ENCODE measurements at places on chromosomes 2 and 18.

DNA sequence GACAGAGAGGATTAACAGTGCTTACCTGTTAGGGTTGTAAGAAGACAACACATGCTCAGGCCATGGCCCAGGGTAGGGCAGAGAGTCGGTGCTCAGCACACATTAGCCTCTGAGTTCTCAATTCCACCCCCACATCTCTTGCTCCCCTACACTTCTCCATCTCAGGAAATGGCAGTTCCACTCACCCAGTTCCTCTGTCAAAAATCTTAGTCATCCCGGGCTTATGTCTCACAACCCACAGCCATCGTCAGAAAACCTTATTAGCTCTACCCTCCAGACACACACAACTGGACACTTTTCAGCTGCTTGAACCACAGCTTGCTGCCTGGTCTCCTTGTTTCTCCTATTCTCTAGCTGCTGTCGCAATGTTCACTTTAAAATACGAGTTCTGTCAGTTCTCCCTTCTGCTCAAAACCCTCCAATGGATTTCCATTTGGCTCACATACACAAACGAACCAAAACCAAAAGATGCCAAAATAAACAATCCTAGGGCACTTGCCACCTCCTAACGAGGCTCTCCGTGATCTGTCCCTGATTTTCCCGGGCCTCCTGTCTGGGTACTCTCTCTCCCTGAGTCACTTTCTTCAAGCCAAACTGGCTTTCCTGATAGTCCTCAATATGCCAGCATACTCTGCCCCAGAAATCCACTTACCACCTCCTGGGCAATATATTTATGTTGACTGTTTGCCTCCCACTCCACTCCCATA lies 89.7 kb downstream of the KCTD1 start:
- peak; percentile 39 for DNase-seq

DNA sequence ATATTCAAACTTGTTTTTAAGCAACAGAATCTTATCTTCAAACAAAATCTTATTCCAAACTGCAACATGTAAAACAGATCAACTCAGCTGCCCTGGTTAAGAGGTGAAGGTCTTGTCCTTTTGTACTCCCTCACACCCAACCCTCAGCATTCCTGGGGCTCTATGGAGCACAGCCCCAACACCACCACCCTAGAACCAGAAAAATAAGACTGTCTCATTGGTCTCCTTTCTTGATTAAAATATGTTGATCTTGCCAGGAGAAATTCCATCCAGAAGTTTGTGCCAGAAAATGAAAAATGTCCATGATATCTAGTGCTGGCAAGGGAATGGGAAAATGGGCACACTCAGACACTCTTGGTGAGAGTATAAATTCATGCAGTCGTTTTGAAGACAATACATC lies 62.1 kb upstream of the TMEM17 start:
- no peak for DNase-seq

- DNase-seq: peak; percentile 5
Observed at GRCh38 chr2:11602563-11603204, 67.3 kb downstream of the NTSR2 start.

DNA sequence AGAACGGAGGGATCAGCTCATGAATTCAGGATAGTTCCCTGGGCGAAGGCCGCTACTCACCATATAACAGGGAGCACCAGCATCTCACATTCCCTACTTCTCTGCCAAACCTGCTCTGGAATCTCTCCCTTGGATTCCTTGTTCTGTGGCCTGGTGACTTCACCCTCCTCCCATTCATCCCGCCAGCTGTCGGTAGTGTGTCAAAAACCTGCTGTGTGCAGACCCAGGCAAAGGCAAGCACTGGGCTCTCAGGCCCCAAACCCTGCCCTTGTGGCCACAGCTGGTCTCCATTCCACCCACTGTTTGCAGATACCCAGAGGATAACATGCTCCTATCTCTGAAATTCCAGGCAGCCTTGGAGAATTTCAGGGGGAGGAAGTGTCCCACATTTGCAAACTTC lies 151.6 kb downstream of the CAPN13 start:
- DNase-seq: peak; percentile 71

DNA sequence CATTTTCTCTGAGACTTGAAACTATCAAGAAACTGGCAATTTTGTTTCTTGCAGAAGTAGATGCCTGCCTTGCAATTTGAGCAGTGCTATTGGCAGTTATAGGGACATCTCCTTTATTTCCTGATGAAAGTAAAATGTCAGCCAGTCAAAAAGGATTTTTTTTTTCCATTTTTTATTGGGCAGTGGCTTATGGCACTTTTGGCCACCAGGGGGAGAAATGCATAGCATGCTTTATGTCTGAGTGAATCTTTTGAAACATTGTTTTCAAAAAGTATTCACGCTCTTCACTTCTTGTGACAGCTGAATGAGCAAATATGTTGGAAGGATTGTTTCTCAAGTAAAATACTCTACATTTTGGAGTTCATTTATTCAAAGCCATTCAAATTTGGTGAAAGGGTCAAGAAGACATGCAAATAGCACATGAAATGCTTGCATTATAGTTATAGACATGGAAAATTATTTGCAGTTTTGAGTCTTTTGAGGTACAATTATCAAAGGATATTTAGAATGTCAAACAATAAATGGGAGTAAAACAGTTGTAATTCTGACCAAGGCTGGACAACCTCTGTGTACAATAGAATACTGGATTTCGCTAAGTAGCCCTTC lies 491.0 kb downstream of the CDH2 start:
- DNase-seq: peak; percentile 70

- DNase-seq: no peak
Observed at GRCh38 chr18:46246101-46246500, 141.9 kb downstream of the HAUS1 start.

DNA sequence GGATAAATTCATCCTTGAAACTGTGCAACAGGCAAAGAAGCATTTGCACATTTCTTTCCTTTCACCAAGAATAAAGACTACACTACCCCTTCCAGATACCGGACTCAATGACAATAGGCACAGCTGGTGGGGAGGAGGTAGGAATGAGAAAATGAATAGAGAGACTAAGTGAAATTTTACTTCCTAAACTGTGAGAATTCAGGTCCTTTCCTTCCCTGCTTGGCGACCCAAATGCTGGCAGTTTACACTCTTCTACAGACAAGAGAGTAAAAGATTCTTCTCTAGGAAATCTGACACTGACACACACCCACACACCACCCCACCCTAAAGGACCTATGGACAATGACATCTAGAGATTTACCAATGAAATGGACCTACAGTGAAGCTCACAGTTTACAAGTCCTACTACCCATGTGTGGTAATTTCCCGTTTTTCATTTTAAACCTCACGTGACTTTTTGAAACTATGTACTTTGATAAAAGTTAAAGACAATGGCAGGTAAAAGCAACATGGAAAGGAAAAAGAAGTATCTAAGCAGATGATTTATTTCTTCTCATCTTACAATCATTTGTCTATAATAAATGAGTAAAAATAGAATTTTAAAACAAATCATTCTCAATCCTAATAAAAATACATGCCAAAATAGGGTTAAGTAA lies 27.9 kb downstream of the REV1 start:
- no peak for DNase-seq

DNA sequence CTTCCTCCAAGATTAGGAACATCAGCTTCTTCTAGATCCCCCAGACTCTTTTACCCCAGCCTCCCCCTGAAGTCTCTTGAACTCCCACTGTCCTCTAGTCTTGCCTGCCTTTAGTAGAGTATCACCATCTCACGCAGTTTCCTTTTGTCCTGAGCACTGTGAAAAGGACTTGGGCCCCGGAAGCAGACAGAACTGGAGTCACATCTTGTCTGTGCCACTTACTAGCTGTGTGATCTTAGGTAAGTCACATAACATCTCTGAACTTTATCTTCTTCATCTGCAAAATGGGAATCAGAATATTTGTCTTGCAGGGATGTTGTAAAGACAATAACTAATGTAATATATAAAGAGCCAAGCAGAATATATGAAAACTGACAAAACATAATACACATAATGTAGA lies 8.4 kb upstream of the TRABD2A start:
- DNase-seq: no peak

DNA sequence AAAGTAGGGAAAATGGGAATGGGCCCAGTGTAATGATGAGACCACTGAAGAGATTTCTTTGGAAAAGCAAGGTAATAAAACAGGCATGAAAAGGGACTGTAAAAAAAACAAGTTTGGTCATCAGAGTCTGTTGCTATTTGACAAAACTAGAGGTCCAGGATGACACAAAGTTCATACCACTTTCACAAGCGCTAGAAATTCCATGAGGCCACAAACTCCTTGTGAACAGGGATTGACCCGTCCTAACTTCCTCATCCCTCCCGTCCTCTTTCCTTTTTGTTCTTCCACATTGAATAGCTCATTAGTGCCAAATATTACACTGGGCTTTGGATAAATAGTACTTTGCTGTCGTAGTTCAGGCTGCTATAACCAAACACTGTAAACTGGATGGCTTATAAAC lies 188.8 kb upstream of the EPC2 start:
- no peak for DNase-seq

- no peak for DNase-seq
Observed at GRCh38 chr2:134668821-134669220, 50.0 kb downstream of the TMEM163 start.

DNA sequence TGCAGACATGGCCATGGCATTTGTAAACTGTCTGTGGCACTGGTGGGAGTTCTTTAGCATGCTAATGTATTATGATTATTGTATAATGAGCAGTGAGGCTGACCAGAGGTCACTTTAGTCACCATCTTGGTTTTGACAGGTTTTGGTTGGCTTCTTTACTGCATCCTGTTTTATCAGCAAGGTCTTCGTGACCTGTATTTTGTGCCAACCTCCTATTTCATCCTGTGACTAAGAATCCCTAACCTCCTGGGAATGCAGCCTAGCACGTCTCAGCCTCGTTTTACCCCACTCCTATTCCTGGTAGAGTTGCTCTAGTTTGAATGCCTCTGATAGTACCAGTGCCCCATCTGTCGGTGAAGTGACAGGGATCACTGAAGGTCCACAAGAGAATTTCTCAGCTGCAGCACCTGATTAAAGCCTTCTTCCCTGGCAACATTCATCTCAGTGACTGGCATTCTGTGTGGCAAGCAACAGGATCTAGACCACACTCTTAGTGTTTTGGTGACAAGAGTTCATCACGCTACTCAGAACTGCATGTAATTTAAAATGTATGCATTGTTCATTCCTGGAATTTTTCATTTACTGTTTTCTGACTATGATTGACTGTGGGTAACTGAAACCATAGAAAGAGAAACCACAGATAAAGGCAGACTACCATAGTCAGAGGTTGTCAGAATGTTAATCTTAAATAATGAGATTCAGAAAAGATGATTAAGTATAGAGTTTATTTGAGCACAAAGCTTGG lies 43.0 kb upstream of the GPR39 start:
- DNase-seq: peak; percentile 42

GRCh38 chr2:40315683-40316082 lies 136.2 kb downstream of the SLC8A1 start:
- peak; percentile 81 for DNase-seq

- DNase-seq: no peak
Observed at GRCh38 chr2:80070587-80070986, 234.0 kb downstream of the LRRTM1 start.

DNA sequence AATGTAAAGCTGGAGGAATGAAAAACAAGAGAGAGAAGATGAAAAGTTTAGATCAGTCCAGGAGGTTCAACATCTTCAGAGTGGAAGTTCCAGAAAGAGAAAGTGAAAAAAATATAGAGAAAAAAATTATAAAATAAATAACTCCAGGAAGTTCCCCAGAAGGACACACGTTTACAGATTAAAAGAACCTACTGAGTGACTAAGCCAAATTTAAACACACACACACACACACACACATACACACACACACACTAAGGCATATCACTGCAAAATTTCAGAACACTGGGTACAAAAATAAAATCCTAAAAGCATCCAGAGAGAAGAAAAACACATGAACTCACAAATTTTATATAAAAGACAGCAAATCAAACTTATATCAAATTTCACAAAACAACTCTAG lies 85.9 kb upstream of the PMAIP1 start:
- peak; percentile 27 for DNase-seq

DNA sequence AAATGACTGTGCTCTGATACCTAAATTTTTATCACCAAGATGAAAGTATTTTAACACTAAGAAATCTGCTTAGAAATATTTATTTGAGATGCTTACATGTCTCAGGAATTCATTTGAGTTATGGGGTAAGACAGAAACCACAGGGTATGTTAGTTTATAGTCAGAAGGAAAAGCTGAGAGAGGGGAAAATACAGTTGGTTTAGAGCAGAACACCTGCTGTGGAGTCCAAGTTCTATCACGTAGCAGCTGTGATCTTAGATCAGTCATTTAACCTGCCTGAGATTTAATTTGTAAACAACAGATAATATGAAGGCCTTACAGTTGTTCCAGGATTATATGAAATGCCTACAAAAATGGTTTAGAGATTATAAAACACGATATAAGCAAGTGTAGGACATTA lies 29.0 kb downstream of the PDE6D start:
- no peak for DNase-seq

GRCh38 chr2:43568228-43568627 lies 27.6 kb downstream of the THADA start:
- no peak for DNase-seq

GRCh38 chr2:170814533-170815230 lies 2.0 kb upstream of the GAD1 start:
- DNase-seq: no peak

DNA sequence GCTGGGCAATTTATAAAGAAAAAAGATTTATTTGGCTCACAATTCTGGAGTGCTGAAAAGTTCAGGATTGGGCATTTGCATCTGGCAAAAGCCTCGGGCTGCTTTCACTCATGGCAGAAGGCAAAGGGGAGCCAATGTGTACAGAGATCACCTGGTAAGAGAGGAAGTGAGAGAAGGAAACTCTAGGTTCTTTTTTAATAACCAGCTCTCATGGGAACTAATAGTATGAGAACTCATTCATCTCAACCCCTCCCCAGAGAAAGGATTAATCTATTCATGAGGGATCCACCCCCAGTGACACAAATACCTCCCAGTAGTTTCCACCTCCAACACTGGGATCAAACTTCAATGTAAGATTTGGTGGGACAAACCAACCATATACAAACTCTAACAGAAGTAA lies 129.0 kb downstream of the EVA1A start:
- no peak for DNase-seq

DNA sequence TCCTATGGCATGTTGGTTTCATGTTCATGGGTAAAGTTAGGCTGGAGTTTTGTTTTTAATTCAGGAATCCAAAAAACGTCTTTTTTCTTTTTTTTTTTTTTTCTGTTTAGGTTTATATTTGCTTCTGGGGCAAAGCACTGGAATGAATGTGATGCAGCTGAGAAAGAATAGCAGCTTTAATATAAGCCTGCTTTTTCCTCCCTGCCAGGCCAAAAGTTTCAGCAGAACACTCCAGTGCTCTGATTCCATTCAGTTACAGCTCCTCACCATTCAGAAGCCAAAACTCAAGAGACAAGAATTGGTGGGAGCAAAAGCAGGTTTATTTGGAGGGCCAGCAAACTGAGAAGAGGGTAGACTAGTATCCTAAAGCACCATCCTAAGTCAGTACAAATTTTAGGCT lies 102.7 kb upstream of the PELI1 start:
- no peak for DNase-seq

DNA sequence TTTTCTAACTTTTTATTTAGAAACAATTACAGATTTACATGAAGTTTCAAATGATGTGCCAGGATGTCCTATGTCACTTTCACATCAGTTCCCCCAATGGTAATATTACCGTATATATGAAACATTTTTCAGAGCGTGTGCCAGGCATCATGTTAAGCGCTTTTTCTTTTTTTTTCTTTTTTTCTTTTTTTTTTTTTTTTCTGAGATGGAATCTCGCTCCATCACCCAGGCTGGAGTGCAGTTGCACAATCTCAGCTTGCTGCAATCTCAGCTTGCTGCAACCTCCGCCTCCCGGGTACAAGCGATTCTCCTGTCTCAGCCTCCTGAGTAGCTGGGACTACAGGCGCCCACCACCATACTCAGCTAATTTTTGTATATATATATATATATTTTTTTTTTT lies 5.6 kb upstream of the PPP4R1 start:
- peak; percentile 20 for DNase-seq

Measured in fibroblast of skin of scalp (primary cell).